NCI-H524 (cell line): ENCODE measurements at places on chromosomes 6 and 20.

- no peak for DNase-seq
Measured at GRCh38 chr6:7406743-7407142, 17.1 kb downstream of the RIOK1 start.

GRCh38 chr6:143198312-143198711, 137.6 kb downstream of the AIG1 start:
- no peak for DNase-seq

DNA sequence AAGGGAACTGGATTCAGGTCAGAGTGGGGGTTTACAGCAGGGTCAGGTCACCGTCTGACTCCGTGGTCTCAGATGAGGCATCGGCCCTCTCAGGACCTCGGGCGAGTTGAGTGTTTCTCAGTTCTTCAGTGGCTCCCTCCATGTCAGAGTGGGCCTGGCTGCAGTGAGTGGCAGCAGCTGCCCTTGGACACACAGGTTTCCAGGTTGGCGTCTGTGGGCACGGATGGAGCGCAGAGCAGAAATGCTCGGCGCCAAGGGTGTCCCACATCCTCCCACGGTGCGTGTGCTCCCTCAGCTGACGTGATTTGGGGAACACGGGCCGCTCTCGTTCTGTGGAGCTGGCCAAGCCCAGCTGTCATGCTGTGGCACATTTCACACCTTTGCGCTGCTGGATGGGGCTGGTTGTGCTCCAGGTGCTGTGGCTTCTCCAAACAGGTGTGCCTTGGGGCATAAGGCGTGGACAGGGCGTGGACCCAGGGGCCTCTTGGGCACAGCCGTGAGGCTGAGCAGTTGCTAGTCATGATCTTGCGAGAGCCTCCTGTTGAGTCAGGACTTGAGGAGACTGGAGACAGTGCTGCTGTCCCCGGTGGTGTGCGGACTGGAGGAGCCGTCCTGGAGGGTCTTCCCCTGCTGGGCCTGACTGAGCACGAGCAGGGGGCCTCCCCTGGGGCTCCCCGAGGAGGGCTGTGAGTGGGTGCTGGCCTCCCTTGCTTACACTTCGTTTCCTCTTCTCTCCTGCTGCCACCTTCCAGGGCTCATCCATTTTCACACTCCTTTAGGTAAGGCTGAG, 9.5 kb upstream of the DNAJC5 start:
- no peak for DNase-seq

DNA sequence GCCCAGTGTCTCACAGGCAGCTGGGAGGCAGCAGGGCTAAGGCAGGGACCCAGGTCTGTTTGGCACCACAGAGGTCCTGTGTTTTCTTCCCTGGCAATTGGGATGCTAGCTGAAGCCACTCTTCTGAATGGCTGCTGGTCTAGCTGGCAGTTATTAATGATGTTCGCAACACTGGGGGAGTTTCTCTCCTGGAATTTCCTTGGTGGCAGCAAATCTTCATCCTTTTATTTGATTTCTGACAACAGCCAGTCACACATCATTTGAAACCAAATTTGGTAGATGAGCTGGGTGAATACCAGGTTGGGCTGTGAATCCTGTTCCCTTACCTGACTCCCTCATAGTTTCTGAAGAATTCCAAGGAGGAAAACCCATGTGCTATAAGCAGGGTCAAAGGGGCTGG, 40.8 kb upstream of the SLC4A11 start:
- no peak for DNase-seq

GRCh38 chr6:56246881-56247653, at the start of gene COL21A1:
Gene COL21A1, minus strand, starts transcription at chr6:56247580. Its CDS starts 64,962 bp downstream, at chr6:56182618.
- peak; percentile 54 for DNase-seq

DNA sequence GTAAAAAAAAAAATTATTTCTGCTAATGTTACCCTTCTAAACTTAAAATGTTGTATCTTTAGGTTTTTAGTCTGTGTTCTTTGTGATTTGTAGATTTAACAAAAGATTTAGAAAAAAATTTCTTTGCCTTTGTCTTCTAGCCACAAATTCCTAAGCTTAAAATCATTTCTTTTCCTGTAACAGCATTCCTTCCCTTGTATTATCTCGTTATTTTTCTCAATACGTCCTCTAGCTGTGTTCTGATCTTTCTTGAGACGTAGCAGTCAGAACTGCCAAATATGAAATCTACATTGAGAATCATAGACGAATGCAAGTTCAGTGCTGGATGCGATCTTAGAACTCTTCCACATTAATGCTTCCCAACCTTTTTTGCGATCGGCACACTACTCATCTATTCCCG, 283.1 kb downstream of the UTRN start:
- DNase-seq, result no peak

DNA sequence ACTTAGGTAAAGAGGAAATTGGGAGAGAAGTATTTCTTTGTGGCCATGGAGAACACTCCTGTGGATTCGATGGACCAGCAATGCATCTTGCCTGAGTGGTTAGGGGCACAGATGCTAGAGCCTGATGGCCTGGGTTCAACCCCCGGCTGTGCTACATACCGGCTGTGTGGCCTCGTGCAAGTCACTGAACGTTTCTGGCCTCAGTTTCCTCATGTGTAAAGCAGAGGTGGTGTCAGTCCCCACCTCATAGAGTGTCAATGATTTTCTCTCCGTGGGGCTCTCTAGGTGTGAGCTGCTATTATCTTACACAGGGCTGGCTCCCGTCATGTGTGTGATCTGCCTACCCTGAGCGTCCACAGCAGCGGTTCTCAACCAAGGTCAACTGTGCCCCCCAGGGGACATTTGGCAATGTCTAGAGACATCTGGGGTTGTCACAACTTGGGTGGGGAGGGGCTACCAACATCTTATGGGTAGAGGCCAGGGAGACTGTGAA, 50.0 kb upstream of the PTPN1 start:
- peak; percentile 41 for DNase-seq

- DNase-seq, result peak; percentile 15
Measured at GRCh38 chr6:151807513-151808370, at the start of gene ESR1. Gene ESR1, plus strand, starts transcription at chr6:151807682. Its CDS starts 231 bp downstream, at chr6:151807913.

GRCh38 chr20:41476013-41476441, 109.4 kb upstream of the EMILIN3 start:
- DNase-seq, result no peak

DNA sequence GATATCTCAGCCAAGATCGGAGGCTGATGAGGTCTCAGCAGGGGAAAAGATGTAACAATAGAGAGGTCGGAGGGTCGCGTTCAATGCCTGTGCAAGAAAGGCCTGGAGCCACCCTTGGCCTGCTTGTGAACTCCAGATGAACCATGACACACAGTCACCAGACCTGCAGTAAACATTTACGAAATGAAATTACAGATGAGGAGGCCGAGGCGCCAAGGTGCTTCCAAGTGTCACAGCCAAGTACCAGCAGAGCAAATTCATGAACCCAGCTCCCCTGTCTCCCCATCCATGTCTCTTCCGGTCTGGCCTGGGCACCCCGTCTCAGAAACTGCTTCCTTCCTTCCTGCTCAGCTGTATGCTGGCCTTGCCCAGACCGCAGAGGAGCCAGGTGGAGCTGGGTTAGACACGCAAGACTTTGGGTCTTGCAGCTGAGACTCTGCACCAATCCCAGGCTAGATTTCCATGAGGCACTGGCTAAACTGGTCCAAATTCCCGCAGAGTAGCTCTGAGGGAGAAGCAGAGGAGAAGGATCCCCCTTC, 48.1 kb downstream of the CHMP4B start:
- DNase-seq, result no peak

GRCh38 chr6:157314705-157315321, 8.5 kb downstream of the TMEM242 start:
- no peak for DNase-seq

DNA sequence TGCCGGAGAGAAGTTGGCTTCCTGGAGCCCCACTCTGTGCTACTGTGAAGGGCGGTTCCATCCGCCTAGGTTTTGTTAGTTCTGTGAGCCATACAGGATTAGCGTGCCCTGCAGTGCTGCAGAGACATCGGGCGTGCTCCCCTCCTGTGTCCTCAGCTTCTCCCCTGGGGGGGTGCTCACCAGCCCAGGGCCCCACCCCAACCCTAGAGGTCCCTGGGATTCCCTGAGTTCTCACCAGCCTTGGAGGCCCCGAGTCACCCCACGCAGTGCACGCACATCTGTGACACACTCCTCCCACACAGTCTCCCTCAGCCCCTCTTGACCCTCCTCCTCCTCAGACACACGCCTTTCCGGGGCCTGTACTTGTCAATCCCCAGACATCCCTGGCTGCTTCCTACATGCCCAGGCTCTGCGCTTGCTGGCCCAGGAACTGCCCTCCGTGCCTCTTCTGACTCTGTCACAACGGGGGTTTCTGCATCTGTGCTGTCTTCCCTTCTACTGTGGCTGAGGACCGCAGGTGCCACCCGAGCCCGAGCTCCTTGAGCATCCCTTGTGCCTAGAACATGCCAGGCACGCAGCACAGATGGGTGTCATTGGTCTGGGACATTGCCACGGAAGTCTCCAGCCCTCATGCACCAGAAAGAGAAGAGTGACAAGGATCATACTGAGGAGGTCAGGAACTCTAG, 123.2 kb upstream of the RPS6KA2 start:
- DNase-seq, result no peak

GRCh38 chr6:23661549-23661948, 464.5 kb upstream of the NRSN1 start:
- DNase-seq, result no peak

DNA sequence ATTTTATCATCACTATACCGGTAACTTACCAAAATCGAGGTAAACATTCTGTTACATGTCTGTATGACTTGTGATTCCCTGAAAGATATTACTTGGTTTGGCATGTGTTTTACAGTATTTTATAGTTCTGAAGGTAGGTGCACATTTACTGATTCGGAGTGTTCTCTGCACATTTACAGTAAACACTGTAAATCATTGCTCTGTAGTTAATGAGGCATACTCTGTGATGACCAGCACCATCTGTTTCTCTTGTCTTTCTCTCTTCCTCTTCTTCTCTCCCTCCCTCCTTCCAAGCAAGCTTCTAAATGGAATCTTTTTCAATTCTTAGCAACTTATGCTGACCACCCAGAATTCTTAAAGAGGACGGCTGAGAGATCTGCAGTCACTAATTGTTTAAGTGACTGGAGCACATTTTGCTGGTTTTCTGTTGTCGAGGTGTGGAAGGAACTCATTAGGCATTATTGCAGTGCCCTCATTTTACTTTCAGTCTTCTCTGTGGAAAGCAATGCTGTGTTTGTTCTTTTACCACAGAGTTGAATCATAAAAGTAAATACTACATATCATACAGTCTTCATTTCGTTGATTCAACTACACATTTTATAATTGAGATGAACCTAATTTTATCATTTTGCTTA, 126.5 kb downstream of the UTRN start:
- DNase-seq, result peak; percentile 44

GRCh38 chr20:11103866-11104265, 430.1 kb upstream of the JAG1 start:
- DNase-seq, result no peak

GRCh38 chr6:160750276-160750689, 48.2 kb downstream of the PLG start:
- peak; percentile 81 for DNase-seq

- no peak for DNase-seq
Measured at GRCh38 chr6:10315034-10315433, 99.8 kb downstream of the TFAP2A start.

- no peak for DNase-seq
Measured at GRCh38 chr6:57342148-57342669, 24.8 kb downstream of the PRIM2 start.

GRCh38 chr6:137750297-137750696, 116.8 kb upstream of the TNFAIP3 start:
- DNase-seq, result no peak

DNA sequence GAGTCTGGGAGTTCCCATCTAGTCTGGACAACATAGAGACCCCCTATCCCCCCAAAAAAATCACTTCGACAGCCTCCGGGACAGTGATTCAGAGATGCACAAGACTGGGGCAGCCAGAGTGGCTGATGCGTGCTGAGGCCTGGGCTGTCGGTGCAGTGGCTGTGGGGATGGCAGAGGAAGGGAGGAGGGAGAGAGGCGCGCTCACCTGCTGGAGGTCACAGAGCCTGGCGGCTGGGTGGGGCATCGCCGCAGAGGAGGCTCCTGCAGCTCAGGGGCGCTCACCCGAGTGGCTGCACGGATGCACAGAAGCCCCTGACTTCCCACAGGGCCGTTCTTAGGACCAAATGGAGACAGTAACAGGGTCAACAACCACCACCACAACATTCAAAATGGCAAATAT, 182.8 kb downstream of the SMOC2 start:
- no peak for DNase-seq
